ENCODE measurements at places on chromosomes 2 and 18.

DNA sequence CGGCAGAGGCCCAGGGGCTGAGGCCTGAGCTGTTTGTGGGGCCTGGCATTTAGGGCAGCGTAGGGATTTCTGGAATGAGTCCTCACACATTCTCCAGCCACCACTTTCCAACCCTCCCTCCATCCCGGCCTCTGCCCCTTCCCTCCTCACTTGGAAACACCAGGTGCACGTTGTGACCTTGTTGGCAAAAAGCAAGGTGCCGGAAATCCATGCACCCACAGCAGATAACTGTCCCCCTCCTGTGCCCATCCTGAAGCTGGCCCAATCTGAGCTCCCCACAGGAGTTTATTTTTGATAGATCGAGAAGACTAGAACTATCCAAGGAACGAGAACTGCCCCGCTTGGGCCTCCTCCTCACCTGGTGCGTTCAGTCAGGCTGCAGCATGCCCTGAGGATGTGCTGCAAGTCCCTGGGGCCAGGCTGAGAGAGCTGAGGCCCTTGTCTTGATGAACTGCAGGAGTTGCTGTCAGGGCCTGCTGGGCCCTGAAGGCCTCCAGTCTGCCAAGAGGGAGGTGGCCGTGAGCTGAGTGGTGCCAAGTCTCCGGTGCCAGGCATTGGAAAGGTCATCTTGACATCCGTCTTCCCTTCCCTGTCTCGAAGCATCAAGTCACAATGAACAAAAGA is 55.8 kb downstream of the CTIF start:
- DNase-seq, result no peak

GRCh38 chr18:58505181-58505580 is 123.7 kb downstream of the ALPK2 start:
- no peak for DNase-seq

GRCh38 chr2:168192839-168193616 is 54.4 kb downstream of the STK39 start:
- DNase-seq, result no peak

- DNase-seq, result no peak
These were observed 26.3 kb upstream of the GREB1 start for GRCh38 chr2:11507517-11507916.

DNA sequence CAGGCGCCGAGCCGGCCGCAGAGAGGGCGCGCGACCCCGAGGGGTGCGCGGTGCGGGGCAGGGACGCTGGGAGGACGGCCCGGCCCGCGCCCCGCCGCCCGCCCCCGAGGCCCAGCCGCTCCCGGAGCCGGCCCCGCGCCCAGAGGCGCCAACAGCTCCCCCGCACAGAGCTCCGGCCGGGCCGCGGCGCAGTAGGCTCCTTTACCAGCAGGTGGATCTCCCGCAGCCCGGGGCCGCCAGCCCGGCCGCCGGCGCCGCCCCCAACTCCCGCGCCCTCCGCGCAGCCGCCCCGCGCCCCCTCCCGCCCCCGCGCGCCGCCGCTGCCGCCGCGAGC is 258 bp downstream of the MGAT4A start:
- DNase-seq, result peak; percentile 52

DNA sequence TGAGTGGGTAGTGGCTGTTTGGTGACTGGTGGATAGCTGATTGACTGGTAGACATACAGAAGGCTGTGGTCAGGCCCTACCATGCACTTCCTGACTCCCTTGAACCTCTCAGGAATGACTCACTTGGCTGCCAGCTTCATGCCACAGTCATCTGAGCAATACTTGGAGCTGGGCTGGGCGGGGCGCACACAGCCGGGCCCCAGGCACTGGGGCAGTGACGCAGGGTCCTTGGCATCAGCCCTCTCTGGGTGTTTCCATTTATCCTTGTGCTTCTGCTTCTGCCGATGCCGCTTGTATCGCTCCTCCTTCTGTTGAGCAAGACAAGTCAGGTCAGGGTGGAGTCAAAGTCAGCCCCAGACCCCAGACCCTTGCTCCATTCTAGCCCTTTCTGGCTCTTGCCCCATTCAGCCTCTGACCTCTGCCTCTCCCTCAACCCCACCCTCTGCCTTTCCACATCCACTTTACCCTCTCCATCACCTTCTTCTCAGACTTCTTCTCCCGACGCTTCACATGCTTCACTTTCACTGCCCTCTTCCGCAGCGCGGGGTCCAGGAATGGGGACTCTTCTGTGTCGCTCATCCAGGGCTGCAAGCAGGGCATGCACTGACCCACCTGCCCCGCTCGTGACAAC is 3.0 kb upstream of the MBD1 start:
- DNase-seq, result no peak

- no peak for DNase-seq
These were observed 1809.5 kb upstream of the CELF4 start for GRCh38 chr18:39375066-39375465.

GRCh38 chr2:212414767-212415211 is 123.8 kb downstream of the ERBB4 start:
- DNase-seq, result no peak

- no peak for DNase-seq
These were observed 7.0 kb downstream of the EIF2AK2 start for GRCh38 chr2:37149626-37150322.

- no peak for DNase-seq
These were observed 66.5 kb upstream of the IGFBP5 start for GRCh38 chr2:216761809-216762208.

- no peak for DNase-seq
These were observed 12.0 kb downstream of the NDUFAF7 start for GRCh38 chr2:37243435-37243834.

DNA sequence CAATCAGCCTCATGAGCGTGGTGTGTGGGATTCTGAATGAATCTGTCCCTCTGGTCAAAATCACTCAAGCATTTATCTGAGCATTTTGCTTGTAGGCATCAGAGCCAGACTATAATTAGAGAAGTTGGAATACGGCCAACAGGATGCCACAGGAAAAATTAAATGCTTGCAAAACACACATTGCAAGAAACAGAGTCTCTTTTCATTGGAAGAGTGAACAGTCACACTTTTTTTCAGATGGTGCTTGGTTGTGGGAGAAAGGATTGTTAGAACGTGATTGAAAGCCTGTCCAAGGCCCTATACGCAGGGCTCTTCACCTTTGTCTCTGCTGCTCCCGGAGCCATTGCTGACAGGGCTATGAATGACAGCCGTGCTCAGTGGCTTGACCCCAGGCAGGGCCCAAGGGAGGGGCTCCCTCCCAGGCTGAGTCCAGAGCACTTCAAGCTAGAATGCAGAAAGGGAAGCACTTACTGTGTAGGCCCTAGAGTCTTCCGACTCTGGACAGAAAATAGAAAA is 59.8 kb downstream of the SNTG2 start:
- no peak for DNase-seq

GRCh38 chr2:207983641-207984042 is 41.7 kb downstream of the PLEKHM3 start:
- DNase-seq, result no peak

DNA sequence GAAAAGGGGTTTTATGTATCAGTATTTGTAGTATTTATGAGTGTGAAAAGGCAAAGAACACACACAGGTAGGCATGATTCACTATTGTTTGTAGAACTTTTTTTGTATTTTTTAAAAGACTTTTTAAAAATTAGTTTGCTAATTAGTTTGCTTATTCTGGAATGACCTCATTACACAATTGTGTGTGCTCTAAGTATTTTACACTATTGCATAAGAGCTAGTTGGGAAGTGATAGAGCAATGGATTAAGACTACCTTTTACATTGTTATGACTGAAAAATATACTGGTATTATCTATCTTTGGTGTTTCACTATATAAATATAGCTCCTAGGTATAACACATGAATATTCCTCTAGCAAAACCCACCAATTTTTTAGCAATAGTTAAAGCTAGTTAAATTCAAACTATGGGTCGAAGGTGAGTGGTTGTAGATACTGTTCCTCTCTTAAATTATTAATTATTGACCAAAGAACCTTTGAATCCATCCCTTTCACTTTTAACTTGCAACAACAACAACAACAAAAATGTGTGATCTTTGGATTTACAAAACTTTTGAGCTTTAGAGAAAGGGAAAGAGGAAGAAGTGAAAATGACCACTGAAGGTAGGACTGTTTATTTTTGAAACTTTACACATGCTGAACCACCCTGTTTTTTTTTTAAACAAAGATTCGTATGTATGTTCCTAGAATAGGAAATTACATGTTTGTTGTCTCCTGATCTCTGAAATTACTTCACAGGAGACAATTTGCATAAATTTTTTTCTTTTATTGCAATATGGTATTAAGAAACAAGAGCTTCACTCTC is 18.7 kb downstream of the ITPRID2 start:
- DNase-seq, result no peak

DNA sequence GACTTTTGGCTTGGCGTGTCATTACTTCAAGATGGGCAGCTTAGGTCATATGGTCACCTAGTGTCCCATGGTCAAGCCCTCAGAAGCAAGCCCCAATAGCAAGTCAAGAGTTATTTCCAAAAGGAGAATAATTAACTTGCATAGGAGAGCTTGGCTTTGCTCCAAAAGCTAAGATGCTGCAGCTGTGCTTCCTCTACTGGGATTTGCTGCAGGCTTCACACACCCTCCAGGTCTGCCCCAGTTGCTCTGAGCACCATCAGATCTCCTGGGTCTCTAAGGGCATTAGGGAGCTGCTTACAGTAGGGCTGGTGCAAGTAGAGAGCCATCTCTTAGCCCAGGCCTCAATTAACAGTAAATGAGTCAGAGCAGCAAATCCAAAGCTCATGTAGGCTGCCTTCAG is 46.6 kb downstream of the THUMPD2 start:
- no peak for DNase-seq

GRCh38 chr2:44360749-44361329 is 455 bp downstream of the PREPL start:
- no peak for DNase-seq

- DNase-seq, result peak; percentile 48
These were observed at the start of gene SP100 for GRCh38 chr2:230416061-230416721. Gene SP100, plus strand, starts transcription at chr2:230416201. Its CDS starts 96 bp downstream, at chr2:230416297.

DNA sequence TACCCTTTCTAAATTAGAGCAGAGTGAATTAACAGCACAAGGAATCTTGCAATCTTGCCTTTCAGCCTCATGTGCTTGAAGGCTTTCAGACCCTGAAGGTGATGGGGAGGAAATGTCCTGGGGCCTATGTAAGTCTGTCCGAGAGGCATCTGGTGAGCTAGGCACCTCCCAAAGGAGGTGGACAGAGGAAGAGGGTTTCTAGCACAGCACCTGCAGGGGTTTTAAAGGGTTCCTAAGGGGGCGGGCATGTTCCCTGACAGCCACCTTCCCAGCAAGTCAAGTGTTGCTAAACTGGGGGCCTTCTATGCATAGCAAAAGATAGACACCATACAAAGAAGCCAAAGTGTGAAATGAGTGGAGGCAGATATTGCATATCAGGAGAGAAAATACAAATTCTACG is 88.5 kb downstream of the CDH2 start:
- DNase-seq, result no peak

GRCh38 chr2:113848758-113849415 is 41.0 kb upstream of the ACTR3 start:
- no peak for DNase-seq

DNA sequence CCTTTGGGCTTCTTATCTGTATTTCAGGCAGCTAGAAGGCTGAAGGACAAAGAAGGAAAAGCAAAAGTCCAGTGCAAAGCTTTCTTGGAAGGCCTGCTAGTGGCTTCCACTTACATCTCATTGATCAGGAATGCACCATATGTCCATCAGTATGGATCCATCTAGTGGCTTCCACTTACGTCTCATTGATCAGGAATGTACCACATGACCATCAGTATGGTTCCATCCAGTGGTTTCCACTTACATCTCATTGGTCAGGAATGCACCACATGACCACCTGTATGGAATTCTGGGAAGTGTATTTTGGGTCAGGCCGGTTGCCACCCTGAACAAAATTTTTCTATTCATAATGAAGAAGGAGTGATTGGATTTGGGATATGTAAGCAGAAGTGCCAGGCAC is 70.6 kb downstream of the LYPD6 start:
- no peak for DNase-seq

GRCh38 chr2:88442061-88442460 is 10.4 kb downstream of the FOXI3 start:
- no peak for DNase-seq

DNA sequence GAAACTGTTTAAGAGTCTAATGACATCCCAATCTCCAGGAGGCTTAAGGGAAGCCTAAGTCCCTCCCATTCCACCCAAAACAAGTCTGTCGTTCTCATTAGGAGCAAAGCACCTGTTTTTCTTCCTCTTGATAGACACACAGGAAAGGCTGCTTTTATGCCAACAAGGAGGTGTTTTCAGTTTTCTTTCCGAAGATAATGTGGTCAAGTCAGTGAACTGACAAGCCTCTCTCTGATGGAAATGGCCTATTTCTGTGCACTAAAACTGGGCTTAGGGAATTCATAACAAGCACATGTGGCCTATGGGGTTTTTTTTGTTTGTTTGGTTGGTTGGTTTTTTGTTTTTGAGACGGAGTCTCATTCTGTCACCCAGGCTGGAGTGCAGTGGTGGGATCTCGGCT is 36.2 kb downstream of the FBLN7 start:
- no peak for DNase-seq

DNA sequence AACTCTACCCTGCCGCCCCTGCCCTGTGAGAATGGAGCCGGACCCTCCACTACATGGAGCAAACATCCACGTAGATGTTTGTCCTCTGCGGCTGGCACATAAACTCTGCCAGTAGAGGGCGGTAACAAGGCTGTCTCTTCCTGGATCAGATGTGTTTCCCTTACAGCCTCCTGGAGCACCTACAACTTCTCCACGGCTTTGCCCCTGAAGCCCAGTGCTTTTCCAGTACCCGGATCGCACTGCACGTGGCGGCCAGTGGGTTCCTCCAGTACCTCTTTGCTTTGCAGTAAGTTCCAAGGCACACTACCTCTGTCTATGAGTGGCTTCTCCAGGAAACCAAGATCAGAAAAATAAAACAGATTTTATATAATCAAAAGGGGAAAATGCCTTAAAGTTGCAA is 651.3 kb downstream of the DCDC2C start:
- DNase-seq, result no peak
